ENCODE measurements at places on chromosomes 12 and 14. TPM values are rescaled to one million over a fixed set of nuclear protein-coding genes. Genes with fewer than 3 reads are reported as not detected.
A peak's percentile ranks its signal among the peaks of the same experiment; 100 is the strongest.

GRCh38 chr12:125093681-125094330 lies 28.6 kb downstream of the AACS start:
- DNase-seq, result no peak

DNA sequence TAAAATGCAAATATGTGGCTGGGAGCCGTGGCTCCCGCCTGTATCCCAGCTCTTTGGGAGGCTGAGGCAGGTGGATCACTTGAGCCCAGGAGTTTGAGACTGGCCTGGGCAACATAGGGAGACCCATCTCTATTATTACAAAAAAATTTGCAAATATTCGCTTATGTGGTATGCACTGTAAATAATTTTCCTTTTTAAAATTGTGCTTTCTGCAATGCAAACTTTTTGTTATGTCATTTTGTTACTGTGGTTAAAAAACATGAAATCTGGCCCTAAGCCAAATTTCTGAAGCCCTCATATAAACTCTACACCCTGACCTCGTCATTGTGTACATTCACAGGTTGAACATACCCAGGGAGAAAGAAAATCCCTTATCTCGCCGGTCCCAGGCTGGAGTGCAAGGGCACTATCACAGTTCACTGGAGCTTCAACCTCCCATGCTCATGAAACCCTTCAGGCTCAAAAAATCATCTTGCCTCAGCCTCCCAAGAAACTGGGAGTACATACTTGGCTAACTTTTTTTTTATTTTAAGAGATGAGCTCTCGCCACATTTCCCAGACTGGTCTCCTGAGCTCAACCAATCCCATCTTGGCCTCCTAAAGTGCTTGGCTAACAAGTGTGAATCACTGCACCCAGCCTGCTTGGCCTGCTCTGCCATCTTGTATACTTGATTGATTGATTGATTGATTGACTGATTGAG lies 24.7 kb downstream of the TRAPPC6B start:
- DNase-seq, result no peak

DNA sequence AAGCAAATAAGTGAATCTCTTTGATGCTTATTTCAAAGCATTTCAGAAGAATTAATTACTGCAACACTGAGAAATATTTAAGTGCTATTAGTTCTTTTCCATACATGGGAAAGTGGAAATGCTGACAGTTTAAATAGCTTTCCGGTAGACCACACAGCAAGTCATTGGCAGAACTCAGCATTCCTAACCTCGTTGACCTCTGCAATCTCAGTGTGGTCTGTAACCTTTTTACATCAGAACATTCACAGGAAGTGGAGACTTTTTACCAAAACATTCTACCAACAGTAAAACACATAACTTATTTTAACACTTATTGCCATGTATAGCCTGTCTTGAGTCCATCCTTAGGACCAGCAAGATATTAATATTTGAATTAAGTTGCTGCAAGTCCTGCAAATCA lies 249.5 kb upstream of the DCN start:
- DNase-seq, result no peak

DNA sequence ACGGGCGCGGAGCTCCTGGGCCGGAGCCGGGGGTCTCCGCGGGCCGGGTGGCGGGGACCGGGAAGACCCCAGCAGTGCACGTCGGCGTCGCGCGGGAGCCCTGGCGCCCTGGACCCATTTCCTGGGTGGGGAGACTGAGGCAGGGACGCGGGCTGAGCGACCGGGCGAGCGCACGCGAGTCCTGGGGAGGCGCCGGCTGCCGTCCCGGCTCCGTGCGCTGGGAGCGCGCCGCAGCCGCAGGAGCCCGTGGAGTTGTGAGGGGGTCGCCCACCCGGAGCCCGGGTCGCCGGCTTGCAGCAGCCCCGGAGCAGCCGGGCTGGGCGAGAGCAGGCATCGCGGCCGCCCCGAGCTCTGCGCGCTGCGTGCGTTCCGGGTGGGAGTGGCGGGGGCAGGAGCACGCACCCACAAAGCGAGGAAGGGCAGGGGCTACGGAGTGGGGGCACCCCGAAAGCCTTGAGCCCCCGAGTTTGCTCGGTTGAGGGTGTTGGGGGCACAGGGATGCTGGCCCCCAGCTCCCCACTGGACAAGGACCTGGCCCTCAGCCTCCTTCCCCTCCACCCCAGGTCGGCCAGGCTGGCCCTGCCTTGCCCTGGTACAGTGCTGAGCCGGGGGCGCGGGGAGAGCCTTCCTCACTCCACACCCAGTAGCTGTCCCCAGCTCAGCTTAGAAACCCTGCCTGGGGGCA lies 620 bp downstream of the MMP17 start:
- DNase-seq, result peak; percentile 68

- DNase-seq, result no peak
These were observed 157.5 kb downstream of the TMTC3 start for GRCh38 chr12:88299567-88300101.

DNA sequence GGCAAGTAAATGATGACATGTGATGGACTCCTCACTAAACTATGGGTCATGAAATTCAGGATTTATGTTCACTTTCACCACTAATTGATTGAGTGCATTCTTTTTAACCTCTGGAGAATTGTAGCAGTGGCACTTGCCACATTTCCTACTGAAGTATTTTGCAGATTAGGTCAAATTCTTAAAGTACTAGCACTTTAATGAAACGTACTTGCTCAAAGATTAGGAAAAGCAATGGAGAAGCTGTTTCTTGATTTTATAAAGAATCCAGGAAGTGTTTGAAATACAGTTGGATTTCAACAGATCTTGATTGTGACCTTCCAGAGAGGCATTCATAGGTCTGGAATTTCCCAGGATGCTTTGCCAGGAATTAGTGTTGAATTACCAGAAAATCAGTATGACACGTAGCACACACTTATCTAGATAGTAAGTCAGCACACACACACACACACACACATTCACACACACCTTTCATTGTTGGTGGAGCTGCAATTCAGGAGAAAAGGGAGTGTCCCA lies 162.6 kb downstream of the MYRFL start:
- DNase-seq, result no peak

- DNase-seq, result no peak
These were observed 93.8 kb downstream of the BCL11B start for GRCh38 chr14:99177886-99178835.

DNA sequence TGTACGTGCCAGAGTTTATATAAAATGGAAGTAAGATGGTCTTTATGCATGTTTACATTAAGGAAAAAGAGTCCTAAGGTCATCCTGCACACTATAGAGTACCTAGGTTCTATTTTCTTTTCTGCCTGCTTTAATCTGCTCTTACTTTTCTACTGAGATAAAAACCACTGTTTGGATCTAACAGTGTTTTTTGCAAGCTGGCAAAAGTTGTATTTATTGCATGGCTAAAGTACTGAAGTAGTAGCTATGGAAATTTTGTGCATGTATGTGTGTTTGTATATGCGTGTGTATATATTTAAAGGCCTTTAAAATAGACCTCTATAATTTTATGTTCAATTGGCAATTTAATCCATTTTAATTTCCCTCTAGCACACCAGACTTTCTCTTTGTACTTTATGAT lies 98.3 kb upstream of the CPSF6 start:
- no peak for DNase-seq

- DNase-seq, result no peak
These were observed 58.1 kb downstream of the HSP90AA1 start for GRCh38 chr14:102028733-102029132.

DNA sequence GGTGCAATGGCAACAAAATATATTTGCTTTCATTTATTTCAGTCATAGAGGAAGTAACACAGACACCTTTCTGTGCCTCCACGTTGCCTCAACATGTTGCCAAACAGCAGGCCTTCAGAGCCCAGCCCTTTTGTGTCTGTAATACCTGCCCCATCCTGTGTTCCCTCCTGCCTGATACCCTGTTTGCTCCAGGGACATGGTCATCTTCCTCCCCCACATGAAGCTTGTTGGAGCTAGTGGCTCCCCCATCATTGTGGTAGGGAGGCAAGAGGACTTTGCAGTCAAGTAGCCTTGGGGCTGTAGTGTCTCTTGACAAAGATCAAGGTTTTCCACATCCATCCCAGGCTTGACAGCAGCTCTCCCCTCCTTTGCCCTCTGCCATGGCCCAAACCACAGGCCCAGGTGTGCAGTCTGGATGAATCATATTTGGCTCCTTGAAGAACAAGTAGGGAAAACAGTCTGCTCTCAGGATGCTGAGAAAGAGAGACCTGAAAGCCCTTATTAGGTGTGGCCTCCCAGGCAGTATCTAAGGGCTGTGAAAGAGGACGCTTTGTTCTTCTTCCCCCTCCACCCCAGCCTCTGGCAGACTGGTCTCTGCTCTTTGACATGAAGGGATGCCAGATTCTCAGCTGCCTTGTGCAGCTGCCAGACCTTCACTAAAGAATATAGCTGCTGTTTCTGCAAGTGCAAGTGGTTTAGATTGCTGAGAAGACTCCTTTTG lies 329.0 kb downstream of the C12orf75 start:
- no peak for DNase-seq

DNA sequence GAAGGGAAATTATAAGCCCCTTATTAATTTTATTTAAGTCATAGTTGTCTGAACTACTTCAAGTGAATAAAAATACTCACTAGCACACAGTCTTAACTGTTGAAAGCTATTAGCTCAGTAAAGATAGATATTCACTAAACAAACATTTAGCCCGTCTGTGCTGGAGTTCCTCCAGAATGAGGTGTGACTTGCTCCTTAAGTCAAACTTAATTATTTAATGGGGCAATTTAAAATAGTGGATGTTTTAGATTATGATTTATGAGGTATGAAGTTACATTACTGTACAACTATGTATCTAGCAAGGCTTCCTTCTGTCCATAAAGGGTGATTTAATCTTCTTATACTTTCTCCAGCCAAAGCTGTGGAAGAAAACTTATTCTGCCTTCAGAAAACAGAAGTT lies 414.0 kb upstream of the FLRT2 start:
- DNase-seq, result no peak

DNA sequence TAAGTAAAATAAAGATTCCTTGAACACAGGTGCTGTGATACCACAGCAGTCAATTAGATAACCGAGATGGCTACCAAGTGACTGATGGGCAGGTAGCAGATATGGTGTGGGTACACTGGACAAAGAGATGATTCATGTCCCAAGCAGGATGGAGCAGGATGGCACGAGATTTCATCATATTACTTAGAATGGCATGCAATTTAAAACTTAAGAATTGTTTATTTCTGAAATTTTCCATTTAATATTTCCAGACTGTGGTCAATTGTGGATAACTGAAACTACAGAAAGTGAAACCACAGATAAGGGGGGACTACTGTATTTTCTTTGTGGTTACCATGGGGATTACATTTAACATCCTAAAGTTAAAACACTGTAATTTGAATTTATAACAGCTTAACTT lies 7.5 kb upstream of the ZFP36L1 start:
- DNase-seq, result no peak

GRCh38 chr12:123916729-123917128 lies 55.9 kb downstream of the CCDC92 start:
- no peak for DNase-seq

The ZNF605 gene
- polyA plus RNA-seq, result 6.9 TPM

The INSM2 gene
- polyA plus RNA-seq, result 0.15 TPM

The C1QL4 gene
- polyA plus RNA-seq, result 9.8 TPM

The CFAP54 gene
- polyA plus RNA-seq, result 0.87 TPM

The LRP6 gene
- 15.3 TPM for polyA plus RNA-seq

The KRT82 gene
- not detected for polyA plus RNA-seq

The KLC1 gene
- 211 TPM for polyA plus RNA-seq

Data from SK-N-SH (cell line).